ENCODE measurements at places on chromosomes 3 and 15. TPM values are rescaled to one million over a fixed set of nuclear protein-coding genes. Genes with fewer than 3 reads are reported as not detected.

DNA sequence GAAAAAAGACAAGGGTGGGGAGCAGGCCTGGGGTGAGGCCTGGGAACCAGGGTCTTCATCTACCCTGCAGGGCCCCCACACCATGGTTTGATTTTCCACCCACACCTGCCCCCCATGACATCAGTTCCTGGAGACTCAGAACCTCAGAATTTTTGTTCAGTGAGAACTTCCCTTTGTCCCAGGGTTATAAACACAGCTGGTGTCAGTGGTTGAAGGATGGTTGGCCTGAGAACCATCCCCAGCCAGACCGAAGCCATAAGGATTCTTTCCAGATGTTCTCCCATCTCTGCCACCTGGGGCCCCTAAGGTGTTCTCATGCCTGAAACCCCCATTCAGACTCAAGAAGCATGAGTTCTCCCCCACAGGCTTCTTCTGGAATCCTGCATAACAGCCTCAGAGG, 16.6 kb downstream of the CCDC33 start:
- no peaks in the 10 kb centered on the region for H3K36me3 ChIP-seq
- peaks cover 9% of the 10 kb centered on the region for H3K27me3 ChIP-seq
- no peak for DNase-seq
- no peak overlapping the region for H3K4me3 ChIP-seq
- H3K27ac ChIP-seq = no peak overlapping the region

Gene LRRC49
- total RNA-seq = 31.5 TPM

- no peak overlapping the region for H3K27ac ChIP-seq
- DNase-seq = no peak
- no peaks in the 10 kb centered on the region for H3K27me3 ChIP-seq
- H3K4me1 ChIP-seq = peaks cover 13% of the 10 kb centered on the region
- H3K4me3 ChIP-seq = no peak overlapping the region
These were observed 496.8 kb downstream of the FOXP1 start for GRCh38 chr3:71086777-71087142.

DNA sequence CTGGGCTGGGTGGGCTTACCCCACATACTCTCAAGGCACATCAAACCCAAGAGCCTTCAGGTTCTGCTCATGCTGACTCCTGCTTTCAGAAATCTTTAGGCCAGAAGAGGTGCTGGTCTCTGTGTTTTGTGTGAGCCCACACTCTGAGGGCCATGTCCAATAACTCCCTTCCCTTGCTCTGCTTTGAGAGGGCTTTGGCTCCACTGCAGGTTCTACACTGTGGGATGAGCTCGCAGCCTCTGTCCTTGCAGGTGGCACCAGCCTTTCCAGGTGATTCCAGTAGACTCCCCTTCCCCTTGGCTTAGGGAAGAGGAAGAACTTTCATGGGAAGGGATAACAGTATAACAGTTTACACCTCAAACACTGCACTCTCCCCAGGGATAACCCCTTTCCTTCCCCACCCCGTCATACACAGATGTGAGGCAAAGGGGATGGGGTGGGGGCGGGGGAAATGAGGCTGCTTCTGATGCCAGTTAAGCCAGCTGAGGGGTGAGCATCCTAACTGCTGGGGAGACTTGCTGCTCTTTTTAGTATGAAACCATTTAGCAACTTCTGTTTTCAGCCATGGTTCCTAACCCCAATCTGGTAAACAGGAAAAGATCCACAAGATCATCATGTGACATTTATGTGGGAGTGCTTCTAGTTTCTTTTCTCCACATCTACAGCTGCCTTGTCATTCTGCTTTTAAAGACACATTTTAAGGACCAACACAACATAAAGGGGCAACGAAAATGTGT, 262.4 kb downstream of the SLC9A9 start:
- H3K27ac ChIP-seq = no peak overlapping the region
- no peaks in the 10 kb centered on the region for H3K27me3 ChIP-seq
- H3K36me3 ChIP-seq = no peaks in the 10 kb centered on the region
- H3K4me3 ChIP-seq = no peak overlapping the region

Gene CACNA1D
- total RNA-seq = 0.17 TPM

DNA sequence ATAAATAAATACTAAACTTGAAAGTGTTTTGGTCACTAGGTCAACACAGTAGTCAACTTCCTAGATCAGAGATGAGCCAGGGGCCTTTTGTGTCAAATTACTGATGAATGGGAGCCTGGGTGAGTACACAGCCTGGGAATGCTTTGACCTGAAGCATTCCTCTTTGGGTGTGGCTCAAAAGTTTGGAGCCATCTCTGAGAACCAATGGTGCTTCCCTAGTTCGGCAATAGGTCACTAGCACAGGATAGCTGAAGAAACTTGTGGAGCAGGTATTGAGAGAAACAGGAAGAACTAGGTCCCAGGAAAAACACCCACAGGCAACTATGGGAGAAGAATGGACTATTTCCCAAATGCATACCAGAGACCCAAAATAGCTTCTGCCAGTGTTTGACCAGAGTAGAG, 56.6 kb upstream of the PLXND1 start:
- no peak for DNase-seq
- peaks cover 14% of the 10 kb centered on the region for H3K4me1 ChIP-seq
- no peaks in the 10 kb centered on the region for H3K27me3 ChIP-seq
- H3K4me3 ChIP-seq = no peak overlapping the region
- no peaks in the 10 kb centered on the region for H3K36me3 ChIP-seq
- no peak overlapping the region for H3K27ac ChIP-seq

DNA sequence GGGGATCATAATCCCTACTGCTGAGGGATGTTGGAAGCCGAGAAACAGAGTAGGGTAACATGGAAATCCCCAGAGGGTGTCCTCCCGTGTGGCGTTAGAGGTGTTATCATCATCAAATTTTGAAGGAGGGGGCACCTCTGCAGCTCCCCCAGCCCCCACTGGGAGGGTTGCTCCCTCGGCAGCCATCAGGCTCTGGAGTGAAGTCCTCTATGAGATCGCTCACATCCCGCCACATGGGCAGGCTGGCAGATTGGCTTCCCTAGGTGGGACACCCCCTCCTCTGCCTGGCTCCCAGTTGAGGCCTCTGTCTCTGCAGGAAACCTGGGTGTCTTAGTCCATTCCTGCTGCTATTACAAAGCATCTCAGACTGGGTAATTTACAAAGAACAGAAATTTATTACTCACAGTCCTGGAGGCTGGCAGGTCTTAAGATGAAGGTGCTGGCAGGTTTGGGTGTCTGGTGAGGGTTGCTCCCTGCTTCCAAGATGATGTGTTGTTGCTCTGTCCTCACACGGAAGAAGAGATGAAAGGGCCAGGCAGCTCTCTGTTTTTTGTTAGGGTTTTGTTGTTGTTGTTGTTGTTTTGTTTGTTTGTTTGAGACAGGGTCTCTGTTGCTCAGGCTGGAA, 120.5 kb downstream of the NUP210 start:
- H3K36me3 ChIP-seq = no peaks in the 10 kb centered on the region
- DNase-seq = no peak
- no peak overlapping the region for H3K4me3 ChIP-seq
- no peaks in the 10 kb centered on the region for H3K27me3 ChIP-seq
- H3K4me1 ChIP-seq = no peaks in the 10 kb centered on the region
- no peak overlapping the region for H3K27ac ChIP-seq

Gene PIERCE2
- total RNA-seq = 3.1 TPM
